Activated naive CD8-positive, alpha-beta T cell treated with anti-CD3 and anti-CD28 coated beads, Interleukin-2, amount 50 U/mL, for 24 hours (primary cell): ENCODE measurements at places on chromosomes 6 and 20.

GRCh38 chr6:134519465-134519864, 201.6 kb upstream of the SGK1 start:
- peak; percentile 28 for DNase-seq

DNA sequence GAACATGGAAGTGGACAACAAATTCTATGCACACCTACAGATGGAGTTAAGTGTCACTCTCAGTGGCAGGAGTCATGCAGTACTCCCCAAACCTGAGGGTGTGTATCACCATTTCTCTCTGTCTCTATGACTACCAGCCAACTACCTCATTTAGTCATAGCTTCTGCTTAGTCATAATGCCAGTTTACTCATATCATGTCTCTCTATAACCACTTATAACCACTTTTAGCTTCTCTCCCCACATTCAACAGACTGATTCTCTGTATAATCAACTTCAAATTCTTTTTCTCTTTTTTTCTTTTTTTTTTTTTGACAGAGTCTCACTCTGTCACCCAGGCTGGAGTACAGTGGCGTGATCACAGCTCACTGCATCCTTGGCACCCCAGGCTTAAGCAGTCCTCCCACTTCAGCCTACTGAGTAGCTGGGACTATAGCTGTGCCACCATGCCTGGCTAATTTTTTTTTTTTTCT, 13.8 kb upstream of the GTF3C6 start:
- DNase-seq: peak; percentile 33

GRCh38 chr6:31586599-31587281, 663 bp downstream of the LST1 start:
- DNase-seq: no peak

GRCh38 chr6:161374971-161375873, 101.4 kb upstream of the AGPAT4 start:
- DNase-seq: no peak

GRCh38 chr6:56144538-56145324, 102.6 kb downstream of the COL21A1 start:
- no peak for DNase-seq

DNA sequence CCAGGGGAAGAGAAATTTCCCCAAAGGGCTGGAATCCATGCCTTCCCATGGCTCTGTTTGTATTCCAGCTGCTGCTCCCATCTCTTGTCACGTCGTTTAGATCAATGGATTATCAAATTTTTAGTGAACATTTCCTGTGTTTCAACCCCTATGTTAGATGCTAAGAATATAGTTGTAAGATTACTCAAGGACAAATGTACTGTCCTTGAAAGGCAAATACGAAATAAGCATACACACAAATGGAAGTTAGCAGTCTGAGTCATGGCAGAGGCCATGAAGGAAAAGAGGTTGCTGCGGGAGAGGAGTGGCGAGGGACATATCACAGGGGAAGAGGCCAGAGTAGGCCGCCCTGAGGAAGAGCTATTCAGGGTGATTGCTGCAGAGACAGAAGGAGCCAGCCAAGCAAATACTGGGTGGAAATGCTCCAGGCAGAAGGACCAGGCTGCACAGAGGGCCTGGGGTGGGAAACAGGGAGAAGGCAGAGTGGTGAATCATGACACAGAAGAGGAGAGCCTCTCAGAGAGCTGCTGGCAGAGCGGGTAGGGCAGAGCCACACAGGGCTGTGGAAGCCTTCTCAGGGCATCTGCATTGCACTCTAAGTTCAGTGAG, 219.2 kb upstream of the LRFN2 start:
- no peak for DNase-seq

DNA sequence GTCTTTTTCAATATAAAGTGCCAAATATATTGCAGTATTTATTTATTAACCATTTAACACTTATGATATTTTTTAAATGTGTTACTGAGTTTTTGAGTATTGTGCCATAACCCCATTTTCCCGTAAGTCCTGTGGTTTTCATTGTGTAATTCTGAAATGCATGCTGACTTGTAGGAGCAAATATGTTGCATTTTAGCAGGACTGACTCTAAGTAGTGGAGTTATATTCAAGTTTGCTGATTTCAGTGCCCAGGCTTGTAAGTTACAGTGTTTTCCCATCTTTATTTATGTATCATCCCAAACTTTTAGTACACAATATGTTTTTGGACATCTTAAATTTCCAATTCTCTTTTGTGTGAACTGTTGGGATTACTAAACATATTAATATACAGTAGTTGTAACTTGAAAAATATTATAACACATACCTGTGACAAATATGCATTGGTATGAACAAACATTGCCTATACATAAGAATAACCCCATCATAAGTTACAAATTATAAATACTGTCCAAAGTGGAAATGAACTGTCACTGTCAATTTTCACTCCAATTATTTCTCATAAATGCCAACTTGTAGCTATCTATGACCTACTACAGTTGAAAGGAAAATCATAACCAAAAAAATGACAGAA, 179.3 kb upstream of the RUNX2 start:
- DNase-seq: no peak

DNA sequence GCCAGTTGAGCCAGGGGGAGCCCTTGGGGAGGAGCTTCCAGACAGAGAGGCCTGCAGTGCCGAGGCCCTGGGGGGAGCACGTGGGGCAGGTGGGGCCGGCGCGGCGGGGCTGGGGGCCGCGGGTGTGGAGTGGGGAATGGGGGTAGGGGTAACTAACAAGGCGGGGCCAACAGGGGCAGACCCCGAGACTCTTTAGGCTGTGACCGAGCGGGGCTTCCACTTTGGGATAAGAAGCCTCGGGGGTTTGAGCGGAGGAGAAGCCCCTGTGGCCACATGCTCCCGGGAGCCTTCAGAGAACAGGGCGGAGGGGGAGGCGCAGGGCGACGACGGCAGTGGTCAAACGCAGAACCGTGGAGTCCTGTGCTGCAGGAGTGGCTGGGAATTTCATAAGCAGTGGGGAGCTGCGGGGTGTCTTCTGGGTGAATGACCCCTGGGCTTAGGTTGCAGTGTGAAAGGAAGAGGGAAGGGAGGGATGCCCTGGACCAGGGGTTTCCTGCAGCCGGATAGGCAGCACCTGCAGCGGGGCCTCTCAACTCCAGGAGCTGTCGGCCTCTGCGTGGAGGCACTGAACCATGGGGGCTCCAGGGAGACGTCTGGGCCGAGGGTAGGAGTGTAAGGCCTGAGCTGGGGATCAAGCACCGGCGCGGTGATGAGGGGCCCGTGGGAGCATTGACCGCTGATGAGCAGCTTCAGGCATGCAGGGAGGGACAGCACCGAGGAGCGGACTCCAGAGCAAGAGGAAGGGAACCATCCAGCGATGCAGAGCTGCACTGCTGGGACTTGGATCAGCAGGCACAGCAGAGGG, 121.0 kb downstream of the SYNDIG1 start:
- no peak for DNase-seq

DNA sequence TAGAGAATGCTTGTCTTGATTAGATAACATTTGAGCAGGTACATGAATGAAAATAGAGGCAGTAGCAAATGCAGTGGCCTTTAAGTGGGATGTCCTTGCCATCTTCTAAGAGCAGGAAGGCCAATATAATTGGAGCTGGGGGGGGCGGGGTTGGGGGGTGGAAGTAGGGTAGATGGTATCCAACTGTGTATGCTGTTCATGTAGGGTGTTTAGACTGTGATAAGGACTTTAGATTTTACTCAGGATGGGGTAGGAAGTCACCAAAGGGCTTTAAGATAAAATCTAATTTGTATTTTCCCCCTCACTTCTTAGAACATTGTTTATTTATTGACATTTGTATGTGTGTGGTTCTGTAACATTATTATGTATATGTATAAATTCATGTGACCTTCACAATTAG, 12.0 kb downstream of the TAB2 start:
- no peak for DNase-seq

DNA sequence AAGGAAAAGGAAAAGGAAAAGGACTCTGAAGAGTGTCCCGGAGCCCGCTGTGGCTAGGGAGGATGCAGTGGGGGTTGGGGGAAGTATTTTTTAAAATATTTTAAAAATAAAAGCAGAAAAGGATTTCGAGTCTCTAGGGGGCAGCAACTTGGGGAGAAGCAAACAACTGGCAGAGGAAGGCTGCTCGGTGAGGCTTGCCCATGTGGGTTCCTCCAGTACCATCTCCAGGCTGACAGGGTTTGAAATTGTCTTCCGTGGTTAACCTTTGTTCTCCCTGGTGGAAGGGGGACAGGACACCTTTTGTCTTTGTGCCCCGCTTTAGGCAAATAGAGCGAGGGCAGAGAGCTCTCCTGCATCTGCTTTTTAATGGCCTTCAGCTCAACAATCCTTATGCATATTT, 60.4 kb upstream of the SNX9 start:
- DNase-seq: no peak

- DNase-seq: no peak
Observed at GRCh38 chr6:148001844-148002642, 340.6 kb upstream of the SASH1 start.
